ENCODE measurements at places on chromosomes 4 and X.

DNA sequence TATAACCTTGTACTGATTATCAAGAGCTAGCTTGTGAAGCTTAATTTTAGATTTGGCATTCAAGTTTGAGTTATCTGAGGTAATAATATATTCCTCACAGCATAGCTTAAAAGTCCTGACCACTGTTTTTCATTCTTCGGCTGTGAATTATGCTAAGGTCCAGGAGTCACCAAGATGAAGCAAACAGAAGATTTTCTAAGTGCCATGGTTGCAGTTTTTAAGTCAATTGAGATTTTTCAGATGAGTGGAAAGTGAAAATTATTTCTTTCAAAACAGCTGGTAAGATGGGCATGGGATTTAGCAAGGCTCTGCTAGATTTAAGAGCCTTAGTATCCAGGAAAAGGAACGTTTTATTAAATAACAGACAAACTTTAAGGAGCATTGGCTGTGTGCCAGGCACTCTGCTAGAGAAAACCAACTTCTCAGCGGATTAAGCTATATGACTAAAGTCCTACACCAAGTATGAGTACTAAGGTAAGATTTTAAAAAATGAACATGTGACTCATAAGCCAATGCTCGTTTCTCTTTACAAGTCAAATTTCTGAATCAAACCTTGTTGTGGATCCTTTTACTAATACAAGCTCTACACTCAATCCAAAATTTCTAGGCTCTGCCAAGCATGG, 149.9 kb upstream of the IL15 start:
- no peak for DNase-seq

DNA sequence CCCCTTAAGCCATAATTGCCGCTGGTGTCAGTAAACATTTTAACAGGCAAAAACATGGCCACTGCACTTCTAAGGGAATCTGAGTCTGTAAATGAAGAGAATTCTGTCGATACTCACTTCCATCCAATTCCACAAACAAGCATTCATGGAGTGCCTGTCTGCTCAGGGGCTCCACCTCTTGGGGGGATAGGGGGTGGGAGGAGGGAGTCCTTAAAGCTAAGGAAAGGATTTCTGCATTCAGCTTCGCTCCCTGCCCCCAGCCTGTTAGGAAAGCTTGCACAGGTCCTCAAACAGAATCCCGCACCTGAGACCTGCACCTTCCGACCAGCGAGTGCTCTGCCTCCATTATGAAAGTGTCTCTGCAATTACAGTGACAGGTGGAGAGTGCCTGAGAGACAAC, 130.2 kb upstream of the KIT start:
- DNase-seq = no peak

GRCh38 chrX:46967547-46967946, 55.3 kb downstream of the JADE3 start:
- DNase-seq = no peak

DNA sequence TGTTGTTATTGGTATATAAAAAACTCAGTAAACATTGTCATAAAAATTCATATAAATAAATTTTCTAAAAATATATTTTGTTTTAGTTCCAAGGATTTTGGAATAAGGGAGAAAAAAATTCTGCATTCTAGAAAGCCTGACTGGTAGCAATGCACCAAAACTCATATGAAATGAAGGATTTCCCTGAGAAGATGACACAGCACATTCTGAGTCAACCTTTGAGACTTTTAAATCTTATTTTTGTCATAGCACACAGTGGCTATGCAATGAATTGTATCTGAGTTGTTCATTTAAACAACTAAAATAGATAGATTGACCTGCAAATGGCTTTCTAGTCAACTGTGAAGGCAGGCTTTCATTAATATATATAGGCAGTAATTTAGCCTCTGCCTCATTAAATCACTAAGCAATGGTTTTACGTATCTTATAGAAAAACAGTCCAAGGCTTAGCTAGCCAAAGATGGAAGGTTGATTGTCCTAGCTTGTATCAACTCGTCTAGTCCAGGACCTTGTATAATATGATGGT, 239.1 kb upstream of the NEIL3 start:
- DNase-seq = no peak

DNA sequence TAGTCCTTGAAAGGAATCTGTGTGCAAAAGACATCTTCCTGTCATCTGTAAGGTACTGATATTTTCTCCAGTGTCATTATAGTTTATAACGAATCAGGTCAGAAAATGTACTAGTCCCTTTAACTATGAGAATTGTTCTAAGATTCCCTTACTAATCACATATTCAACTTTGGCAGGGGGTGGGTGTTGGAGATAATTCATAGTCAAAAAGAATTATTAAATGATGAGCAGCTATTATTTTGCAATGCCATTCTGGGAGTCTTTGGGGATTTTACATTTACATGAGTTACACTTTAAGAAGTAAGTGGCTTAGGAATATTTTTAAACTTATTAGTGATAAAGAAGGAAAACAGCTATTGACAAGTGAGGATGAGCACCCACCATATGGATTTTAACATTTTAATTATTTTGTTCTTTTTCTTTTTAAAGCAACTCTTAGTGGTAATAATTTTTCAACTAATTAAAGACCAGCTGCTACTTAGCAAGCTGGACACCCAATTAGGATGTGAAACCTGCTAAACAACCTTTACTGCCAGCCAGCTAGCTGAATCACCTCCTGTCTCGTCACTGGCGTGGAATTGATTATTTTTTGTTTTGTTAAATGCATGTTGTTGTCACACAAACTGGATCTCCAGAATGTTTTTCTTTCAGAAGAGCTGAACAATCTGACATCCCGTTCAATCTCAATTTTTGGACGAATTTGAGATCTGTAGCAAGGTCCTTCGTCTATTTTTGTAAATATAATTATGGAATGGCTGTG, 219.2 kb downstream of the ARAP2 start:
- DNase-seq = no peak

DNA sequence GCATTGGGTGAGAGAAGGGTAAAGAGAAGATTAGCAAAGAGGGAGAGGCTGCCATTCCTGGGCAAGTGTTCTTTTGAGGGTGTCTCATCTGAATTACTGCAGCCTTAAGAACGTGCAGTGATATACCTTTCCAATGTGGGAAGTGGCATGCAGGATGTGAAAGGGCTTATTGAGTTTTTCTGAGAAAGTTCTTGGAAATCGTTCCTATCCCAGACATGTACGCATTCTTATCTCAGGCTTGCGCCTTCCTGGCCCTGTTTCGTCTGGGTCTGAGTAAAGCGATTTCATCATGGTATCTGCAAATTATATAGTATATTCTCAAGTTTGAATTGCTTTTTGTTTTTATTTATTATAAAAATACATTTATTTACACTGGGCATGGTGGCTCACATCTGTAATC, 699.8 kb downstream of the TRAM1L1 start:
- DNase-seq = no peak

- DNase-seq = no peak
Measured at GRCh38 chrX:9394212-9394611, 70.6 kb upstream of the TBL1X start.

DNA sequence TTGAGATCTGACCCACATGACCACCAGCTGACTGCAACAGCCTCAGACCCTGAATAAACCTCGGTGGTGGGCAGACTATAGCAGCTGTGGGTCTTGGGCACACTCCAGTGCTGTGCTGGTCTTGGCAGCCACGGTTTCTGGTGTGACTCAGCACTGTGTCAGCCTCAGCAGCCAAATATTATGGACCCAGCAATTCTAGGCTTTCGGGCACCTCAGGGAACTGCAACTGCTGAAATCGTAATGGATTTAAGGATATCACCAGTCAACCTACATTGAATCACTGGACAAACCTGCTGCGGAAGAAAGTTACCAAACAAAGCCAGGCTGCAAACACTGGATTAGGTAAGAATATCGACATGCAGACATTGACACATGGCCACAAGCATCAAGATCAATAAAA, 10.5 kb upstream of the UBE2NL start:
- no peak for DNase-seq

DNA sequence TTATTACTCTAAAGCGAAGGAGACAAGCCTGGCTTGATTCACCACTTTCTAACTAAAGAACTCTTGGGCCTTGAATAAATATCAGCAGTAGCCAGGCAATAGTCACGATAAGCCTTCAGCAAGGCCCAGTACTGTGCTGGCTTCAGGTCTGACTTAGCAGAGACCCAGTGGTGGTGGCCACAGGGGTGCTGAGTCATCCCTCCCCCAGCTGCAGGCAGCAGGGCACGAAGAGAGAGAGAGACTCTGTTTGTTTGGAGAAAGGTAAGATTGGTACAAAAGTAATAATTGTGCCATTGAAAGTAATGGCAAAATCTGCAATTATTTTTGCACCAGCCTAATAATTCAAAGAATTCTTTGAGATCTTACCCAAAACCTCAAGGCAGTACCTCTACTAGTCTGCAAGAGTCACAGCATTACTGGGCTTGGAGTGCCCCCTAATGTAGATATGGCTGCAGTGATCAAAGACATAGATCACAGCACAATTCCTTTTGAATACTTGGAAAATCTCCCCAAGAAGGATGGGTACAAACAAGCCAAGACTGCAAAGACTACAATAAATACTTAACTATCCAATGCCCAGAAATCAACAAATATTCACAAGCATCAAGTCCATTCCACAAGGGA, 159.5 kb upstream of the USP38 start:
- no peak for DNase-seq
